EH (cell line): ENCODE measurements at places on chromosomes 1 and 21.

- no peak for DNase-seq
These were observed 3.9 kb downstream of the TMEM63A start for GRCh38 chr1:225878282-225878681.

DNA sequence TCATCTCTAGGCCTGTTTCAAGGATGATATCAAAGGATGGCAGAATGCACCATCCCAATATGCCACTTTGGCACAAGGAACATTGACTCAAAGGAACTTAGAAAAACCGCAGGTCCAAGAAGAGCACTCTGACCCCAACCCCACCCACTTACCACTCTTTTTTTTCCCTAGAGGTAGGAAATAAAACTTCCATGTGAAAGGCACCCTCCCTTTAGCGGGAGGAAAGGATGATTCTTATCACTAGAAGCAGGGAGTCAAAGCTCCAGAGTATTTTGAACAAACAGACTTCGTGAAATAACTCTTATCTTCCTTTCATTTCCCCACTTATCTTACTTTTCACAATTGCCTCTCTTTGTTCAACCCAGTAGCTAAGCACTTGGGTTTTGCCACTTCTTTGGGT is 22.2 kb downstream of the PSMG1 start:
- no peak for DNase-seq

DNA sequence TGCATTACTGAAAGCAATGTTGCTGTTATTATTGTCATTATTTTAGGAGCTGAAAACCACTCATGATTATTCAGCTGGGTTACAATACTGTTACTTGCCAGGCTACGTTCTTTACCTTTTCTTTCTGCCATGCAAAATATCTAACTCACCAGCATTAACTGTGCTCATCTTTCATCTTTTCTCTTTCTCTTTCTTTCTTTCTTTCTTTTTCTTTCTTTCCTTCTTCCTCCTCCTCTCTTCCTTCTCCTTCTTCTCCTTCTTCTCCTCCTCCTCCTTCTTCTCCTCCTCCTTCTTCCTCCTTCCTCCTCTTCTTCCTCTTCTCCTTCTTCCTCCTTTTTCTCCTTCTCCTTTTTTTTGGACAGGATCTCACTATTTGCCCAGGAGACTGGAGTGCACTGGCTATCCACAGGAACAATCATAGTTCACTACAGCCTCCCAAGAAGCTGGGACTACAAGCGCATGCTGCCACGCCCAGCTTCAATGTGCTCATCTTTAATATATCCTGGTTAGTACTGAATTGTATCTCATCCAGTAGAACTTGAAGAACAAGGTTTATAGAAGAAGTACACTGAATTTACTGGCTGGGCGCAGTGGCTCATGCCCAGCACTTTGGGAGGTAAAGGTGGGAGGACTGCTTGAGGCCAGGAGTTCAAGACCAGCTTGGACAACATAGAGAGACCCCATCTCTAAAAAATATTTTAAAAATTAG is 6.9 kb upstream of the ZMYM4 start:
- DNase-seq = no peak

DNA sequence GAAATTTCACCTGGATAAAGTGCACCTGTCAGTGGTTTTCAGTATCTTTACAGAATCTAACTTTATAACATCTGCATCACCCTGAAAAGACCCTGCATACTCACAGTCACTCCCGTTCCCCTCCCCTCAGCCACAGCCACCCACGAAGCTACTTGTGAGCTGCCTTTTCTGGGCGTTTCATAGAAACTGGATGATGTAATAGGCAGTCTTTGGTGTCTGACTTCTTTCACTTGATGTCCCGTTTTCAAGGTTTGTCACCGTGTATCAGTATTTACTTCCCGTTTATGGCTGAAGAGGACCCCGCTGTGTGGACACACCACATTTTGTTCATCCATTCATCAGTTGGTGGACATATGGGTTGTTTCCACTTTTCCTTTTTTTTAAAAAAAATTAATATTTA is 47.8 kb upstream of the LRRC3 start:
- DNase-seq = no peak

DNA sequence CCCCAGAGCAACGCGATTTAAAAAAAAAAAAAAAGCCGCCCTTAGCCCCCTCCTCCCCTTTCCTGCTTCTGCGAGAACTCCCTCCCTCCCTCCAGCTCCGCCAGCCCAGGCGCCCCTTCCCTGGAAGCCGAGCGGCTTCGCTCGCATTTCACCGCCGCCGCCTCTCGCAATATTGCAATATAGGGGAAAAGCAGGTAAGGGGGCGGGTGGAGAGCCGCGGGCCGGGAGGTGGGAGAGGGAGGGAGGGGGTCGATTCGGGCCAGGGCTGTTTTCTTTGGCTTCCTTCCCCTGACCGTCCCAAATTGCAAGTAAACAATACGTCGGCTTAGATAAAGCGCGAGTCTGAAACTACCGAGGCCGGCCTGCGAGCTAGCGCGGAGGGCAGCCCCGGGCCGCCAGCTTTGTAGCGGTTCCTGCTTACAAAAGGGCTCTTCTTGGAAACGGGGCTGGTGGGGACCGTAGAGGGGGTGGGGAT is 408 bp downstream of the LMO4 start:
- peak; percentile 53 for DNase-seq

DNA sequence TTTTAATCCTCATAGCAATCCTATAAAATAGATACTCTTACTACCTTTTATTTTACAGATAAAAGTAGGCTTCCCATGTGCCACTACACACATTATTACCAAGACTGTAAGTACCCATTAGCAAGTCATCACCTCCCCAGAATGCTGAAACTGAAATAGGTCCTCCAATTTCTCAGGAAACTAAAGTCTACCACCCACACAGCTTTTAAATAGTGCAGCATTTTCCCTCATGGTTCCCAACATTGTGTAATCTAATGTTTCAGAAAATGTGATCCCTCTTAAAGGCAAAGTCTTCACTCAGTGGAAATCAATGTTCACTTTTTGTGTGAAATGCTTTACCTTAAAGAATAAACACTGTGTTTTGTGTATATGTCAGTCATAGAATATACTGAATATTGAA is 356.5 kb downstream of the GPATCH2 start:
- peak; percentile 5 for DNase-seq

DNA sequence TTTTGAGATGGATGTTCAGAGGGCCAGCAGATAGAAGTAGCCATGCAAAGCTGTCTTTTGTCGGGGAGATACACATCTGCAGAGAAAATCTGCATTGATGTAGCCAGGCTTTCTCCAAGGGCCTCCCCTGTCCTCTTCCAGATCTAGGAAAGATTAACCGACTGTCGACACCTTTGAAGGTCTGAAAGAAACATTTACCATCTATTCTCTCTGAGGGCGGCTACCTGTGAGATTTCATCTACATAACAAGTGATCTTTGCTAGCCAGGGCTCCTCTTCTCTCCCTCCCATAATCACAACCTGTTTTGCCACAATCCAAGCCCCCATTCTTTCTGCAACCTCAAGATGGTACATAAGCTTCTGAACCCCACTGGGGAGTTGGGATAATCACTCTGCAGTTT is 193.6 kb downstream of the RGS7 start:
- DNase-seq = no peak

DNA sequence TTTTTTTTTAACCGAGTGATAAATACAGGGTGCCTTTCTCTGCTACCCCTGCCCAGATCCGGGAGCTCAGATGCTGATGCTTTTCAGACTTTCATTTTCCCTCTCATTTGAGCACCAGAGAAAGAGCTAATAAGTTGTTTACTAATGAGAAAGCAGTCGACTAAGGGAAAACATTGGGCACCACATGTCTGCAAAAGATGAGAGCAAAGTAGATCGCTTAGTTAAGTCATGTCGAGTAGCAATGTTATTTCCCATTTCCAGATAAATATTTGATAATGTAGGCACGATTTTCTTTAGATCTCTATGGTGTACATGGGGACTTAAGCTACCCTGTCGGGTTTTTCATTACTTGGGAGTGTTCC is 1.2 kb downstream of the PKN2 start:
- DNase-seq = peak; percentile 17

DNA sequence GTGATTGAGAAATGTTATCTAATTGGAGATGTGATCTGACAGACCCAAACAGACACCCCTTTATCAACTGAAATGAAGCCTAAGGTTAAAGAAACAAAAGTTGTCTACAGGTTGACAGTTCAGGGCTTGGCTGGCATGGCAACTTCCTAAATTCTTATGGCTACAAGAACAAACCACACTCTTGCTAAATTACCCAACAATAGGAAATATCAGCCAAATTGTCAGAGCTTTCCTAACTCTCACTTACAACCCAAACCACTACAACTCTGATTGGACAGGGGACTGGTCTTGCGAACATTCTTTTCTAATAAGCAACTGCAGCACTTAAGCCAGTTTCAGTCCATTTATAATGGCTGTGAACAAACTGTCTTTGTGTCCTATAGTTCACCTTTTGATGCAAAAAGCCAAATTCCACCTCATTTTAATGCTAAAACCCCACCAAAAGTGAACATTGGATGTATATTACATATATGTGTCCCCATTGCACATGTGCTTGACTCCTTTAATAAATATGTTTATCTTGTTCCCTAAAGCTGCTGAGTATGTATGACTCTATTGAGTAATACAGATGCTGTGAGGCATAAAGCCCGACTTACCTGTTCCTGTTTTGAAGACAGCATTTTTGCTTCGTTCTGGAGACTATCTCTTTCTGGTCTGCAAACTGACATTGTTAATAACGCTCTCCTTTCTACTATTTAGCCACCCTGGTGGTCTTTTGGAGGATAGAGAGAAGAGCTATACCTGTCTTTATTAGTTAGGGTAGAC is 101.3 kb upstream of the HMCN1 start:
- DNase-seq = peak; percentile 68

DNA sequence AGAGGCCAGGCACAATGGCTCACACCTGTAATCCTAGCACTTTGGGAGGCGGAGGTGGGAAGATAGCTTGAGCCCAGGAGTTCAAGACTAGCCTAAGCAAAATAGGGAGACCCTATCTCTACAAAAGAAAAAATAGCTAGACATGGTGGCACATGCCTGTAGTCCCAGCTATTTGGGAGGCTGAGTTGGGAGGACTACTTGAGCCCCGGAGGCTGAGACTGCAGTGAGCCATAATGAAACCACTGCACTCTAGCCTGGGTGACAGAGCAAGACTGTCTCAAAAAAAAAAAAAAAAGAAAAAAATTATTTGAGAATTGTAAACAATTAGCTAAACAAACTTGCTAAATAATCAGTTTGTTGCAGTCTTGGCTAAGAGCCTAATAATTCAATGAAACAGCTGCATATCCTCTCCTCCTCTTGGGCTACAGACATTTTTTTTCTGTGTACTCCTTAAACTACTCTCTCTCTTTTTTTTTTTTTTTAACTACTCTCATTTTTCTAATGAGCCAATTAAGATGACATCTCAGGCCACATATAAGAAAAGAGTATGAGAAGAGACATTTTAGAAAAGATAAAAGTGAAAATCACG is 10.5 kb upstream of the DNAJB4 start:
- no peak for DNase-seq

- no peak for DNase-seq
These were observed 12.8 kb downstream of the ZDHHC18 start for GRCh38 chr1:26839339-26839722.

DNA sequence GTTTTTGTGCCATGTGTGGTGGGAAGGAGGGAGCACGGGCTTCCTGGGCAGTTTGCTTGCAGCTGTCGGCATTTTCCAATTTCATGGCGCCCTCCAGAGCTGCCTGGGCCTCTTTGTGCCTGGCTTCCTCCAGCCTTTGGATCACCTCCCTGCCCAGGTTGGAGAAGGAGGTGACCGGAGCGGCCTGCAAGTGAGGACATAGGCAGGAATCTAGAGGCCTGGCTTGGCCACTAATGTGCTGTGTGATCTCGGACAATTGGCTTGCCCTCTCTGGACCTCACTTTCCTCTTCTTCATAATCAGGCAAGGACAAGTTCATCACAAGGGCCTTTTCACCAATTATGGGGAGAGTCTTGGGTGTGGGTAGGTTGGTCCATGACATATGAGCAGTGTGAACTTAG is 245.1 kb downstream of the MATN1 start:
- DNase-seq = no peak

GRCh38 chr1:111164151-111164550 is 24.1 kb downstream of the CEPT1 start:
- DNase-seq = no peak

DNA sequence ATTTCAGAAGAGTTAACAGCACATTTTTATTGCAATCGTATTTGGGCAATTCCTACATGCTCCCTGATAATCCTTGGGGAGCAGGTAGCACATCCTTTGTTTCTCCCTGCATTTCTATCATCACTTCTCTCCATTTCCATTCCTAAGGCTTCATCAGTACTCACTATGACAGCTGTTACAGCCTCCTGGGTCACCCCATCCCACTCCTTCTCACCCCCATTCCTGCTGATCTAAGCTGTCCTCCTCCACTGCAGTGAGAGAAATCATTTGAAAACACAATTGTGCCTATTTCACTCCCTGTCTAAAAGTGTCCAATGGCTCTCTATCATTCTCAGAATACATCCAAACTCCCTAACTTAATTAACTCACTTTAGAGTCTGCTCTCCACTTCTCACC is 17.0 kb upstream of the TSPAN1 start:
- DNase-seq = no peak

- DNase-seq = no peak
These were observed 19.6 kb upstream of the SPAG17 start for GRCh38 chr1:118204648-118205047.
